Activated effector memory CD4-positive, alpha-beta T cell treated with anti-CD3 and anti-CD28 coated beads, Interleukin-2, amount 50 U/mL, for 16 hours (primary cell): ENCODE measurements at places on chromosomes 16 and 17.
A peak's percentile ranks its signal among the peaks of the same experiment; 100 is the strongest.

GRCh38 chr17:841313-841712 lies 59.2 kb downstream of the MRM3 start:
- no peak for DNase-seq

GRCh38 chr16:57373117-57373947 lies 1.0 kb downstream of the CX3CL1 start:
- no peak for DNase-seq

DNA sequence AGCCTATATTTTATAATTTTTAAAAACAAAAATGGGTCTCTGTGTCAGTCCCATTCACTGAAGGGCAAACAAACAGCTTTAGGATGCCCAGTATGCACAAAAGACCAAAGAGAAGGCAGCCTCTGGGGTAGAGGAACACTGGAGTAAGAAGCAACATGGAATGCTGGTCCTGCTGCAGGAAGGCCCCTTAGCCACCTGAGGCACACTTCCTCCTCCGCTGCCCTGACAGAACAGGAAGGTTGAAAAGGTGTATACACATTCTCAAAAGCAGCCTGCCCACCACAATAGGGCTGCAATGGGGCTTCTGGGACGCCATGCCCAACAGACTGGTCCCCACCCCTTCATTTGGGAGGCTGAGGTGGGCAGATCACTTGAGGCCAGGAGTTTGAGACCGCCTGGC lies 19.5 kb downstream of the TOM1L2 start:
- DNase-seq, result no peak

DNA sequence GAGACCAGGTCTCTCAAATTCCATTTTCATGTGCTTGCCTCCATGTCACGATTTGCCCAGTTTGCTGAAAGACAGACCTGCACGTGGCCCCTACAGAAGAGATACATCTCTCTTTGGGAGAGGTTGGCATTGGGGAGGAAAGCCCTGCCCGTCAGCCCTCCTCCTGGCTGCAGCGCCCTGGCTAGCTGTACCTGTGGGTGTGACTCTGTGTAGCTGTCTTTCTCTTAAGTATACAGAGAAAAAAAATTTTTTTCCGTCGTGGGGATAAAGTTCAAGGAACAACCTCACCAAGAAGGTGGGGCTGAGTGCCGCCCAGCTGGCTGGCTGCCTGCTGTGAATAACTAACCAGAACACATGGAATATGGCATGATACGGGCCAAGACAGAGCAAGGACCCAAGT lies 26.5 kb downstream of the TMEM98 start:
- DNase-seq, result no peak

DNA sequence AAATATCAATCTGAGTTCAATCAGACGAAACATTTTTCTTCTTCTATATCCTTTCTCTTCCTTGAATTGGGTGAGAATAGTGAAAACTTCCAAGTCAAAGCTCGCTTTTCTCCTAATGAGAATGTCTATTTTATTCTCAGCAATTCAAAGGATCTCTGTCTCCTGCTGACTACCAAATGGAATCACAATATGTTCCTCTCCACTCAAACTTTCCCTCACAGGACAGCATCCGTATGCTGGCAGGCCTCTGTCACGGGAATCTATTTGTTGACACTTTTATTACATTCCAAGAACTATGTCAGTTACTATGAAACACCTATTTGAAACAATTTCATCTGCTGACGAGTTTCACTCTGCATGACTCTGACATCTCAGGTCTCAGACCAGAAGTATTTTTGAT lies 1196.6 kb downstream of the CDH11 start:
- no peak for DNase-seq

DNA sequence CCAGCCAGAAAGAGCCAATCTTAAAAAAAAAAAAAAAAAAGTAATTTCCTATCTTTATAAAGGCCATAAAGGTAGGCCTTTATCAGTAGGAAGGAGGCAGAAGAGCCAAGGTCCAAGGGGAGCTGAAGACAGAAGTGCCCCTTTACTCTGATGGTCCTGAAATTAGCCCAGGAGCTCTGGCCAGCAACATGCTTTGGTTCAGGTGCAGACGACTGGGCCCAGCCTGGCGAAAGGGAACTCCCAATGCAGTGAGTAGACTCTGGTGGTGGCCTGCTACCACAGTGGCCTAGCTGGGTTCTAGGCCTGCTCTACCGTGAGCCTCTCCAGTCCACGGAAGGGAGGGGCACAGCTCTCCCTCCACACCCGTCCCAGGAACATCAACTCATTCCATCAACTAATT lies 23.1 kb upstream of the MEIOB start:
- DNase-seq, result no peak

- no peak for DNase-seq
Observed at GRCh38 chr17:77566566-77567138, 391.9 kb upstream of the TNRC6C start.

DNA sequence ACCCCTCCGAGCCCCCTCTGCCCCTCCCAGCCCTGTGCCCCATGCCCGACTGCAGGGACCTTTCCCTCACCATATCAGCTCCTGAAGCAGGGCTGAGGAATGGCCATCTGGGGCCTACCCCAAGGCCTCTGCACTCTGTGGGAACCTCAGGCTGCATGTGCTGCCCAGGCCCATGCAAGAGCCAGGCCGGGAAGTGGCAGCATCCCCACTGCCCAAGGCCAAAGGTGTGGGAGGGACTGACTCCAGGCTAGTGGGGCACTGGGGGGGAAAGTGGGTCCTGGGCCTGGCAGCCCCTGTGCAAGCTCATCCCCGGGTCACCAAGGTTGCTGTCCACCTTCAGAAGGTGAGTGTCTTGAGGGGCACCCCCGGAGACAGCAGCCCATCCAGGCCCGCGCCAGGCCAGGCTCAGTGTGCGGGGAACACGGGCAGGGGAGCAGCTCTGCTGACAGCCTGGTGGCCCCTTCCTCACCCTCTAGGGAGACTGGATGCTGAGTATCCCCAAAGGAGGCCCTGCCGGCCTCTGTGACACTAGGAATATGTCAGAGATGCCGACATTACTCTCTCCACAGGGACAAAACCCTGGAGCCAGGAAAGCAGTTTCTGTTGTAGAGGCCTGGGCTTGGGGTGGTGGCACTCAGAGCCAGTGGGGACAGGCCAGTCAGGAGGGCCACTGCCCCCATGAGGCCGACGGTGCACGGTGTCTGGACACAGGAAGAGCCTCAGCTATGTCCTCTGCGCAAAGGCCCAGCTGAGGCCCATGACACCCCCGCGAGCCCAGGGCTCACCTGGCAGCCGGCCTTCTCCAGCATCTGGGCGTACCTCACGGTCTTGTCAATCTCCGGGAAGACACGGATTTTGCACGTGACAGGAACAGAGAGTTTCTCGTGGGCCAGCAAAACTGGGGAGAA lies 3.3 kb downstream of the DUS1L start:
- no peak for DNase-seq

DNA sequence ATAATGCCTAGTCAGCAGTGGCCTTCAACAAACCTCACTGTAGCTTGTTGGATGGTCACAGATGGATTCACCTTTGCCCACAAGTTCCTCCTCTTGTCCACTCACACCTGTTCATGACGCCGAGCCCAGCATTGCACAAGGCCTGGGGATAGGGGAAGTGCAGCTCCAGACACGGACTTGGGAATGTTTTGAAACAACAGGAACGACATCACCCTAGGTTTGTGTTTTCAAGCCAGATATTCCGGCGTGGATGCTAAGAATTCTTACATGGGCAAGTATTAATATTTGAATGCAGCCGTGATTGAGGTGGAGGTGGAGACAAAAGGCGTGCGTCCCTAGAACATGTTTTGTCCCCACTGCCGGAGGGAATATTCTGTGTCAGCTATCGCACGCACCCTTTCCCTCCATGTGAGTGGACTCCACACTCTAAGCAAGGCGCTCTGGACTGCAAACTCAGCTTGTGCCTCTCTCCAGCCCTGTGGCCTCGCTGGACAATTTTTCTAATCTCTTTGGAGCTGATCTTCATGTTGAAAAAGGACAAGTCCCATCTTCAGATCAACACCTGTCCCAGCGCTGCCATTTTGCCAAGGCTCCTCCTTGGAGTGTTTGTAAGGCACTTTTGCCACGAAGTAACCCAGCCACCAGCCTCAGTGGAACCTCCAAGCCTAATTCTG lies 2.0 kb upstream of the BANP start:
- DNase-seq, result no peak

DNA sequence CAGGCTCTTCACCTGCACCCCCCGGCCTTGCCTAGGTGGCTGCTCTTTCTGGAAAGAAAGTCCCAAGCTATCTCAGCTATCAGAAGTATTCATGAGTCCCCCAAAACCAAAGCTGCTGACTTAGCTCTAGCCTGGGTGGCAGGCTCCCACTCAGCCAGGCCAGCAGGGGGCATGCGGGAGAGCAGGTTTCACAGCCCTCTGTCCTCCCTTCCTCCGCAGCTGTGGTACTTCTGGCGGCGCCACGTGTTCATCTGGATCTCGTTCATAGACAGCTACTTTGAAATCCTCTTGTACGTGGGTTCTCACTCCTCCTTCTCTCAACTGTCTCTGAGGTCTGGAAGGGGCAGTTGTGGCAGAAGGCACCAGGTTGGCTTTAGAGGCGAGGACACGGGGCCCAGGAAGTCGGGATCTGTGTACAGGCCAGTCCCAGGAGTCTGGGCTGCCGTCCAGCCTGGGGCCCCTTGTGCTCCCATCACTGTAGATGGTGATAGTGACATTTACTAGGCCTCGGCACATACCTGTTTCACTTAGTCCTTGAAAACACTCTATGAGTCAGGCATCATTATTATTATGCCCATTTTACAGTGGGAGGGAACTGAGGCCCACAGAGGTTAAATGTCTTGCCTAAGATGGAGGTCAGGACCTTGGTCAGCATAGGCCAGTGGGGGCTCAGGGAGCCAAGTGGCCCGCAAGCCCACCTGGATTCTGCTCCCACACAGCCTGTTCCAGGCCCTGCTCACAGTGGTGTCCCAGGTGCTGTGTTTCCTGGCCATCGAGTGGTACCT lies 12.9 kb downstream of the TRPV2 start:
- peak; percentile 80 for DNase-seq

DNA sequence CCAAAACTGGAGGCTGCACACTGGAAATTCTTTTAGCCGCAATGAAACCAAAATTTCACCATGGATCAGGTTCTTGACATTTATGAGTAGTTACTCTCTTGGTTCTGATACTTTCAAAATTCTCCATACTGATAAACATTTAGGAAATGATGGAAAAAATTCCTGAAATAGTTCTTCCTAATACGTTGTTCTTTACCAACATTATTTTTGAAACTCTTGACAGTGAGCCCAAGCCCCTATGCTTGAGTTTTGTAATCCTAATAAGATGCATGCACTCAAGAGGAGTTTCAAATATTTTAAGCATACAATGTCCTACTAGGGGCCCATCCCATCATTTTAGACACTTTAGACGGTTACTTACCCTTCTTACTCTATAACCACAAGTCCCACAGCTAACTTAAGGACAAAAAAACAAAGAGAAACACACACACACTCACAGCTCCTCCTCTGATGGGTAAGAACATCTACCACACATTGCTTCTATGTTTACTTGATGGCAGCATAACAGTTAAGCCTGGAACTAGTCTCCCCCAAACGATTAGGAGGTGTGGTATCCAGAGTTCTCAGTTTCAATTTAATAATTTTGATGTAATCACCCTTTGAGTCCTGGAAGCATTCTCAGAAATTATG lies 3.7 kb downstream of the VEZF1 start:
- no peak for DNase-seq

GRCh38 chr17:71472809-71473789 lies 647.7 kb upstream of the SOX9 start:
- no peak for DNase-seq

GRCh38 chr17:74690409-74690825 lies 22.3 kb downstream of the CD300LF start:
- DNase-seq, result peak; percentile 54

DNA sequence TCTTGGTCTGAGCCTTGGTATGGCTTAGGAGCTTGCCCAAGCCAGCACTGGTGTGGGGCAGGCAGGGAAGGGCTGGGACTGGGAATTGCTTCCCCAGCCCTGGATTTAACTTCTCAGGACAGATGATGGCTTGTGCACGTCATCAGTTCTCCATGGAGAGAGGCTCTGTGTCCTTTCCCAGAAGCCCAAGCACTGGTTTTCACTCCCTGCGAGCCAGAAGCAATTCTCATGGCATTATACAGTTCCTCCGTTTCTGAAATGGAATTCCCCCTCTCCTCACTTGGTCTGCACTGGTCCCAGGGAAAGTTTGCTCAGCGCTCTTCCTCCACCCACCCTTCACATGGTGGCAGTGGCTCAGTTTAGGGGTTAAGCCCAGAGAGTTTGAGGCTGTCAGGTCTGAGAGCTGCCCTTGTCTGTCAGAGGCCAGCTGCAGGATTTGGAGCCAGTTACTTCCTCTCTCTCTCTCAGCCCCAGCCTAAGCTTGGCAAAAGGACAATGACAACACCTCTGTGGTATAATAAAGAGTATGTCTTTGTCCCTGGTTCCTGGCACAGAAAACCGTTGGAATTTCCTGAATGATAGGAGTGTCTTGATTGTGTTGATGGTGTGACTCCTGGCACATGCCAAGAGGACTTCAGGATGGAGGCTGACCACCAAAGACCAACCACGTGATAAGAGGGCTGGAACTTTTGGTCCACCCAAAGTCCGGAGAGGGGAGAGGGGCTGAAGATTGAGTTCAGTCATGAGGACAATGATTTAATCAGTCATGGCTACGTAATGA lies 219.6 kb upstream of the TNRC6C start:
- peak; percentile 31 for DNase-seq

- DNase-seq, result no peak
Observed at GRCh38 chr16:9081843-9082242, 9.6 kb upstream of the HAPSTR1 start.

- DNase-seq, result peak; percentile 82
Observed at GRCh38 chr17:83080858-83081683, 1.7 kb downstream of the METRNL start.
